ENCODE measurements at places on chromosomes 11 and 22.

GRCh38 chr11:6040874-6041273 lies 10.3 kb upstream of the OR56A1 start:
- DNase-seq, result no peak

DNA sequence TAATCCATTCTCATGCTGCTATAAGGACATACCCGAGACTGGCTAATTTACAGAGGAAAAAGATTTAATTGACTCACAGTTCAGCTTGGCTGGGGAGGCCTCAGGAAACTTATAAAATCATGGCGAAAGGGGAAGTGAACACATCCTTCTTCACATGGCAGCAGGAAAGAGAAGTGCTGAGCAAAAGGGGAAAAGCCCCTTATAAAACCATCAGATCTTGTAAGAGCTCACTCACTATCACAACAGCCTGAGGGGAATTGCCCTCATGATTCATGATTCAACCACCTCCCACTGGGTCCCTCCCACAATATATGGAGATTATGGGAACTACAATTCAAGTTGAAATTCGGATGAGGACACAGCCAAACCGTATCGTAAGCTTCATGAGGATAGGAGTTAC lies 3.8 kb upstream of the CYB5R2 start:
- DNase-seq, result no peak

GRCh38 chr11:113384551-113384950 lies 3.0 kb upstream of the ANKK1 start:
- peak; percentile 76 for DNase-seq

DNA sequence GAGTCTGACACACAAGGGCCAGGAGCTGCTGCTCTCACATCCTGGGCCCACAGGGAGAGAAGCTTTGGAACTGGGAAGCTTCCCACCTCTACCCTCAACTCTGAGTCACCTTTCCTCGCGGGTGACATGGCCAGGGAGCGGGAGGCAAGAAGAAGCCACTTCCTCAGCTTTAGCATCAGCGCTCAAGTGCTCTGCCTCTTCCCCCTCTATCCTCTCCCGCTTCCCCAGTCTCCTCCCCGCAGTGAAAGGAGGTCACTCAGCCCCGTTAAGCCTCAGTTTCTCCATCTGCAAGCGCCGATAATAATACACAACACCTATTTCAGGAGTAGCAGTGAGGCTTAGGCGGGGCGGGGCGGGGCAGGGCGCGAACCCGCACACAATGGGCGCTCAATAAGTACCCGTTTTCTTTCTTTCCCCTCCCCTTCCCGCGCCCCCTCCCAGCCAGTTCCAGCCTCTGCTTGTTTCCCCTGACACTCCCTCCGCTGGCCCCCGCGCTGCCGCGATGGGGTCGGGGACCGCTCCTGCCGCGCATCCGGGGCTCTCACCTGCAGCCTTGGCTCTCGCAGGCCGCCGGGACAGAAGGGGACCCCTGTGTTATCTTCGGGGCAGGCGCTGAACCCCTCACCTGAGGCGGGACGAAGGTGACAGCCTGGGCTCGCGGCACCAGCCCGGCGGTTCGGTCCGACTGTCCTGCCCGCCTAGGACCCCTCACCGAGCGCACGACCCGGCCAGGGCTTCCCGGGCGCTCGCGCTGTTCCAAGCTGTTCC lies 892 bp downstream of the GDPD5 start:
- peak; percentile 42 for DNase-seq

GRCh38 chr11:64233913-64234586 lies at the start of gene VEGFB:
VEGFB (plus strand) TSS chr11:64234584; CDS start chr11:64234834, 250 bp downstream.
- peak; percentile 69 for DNase-seq

- DNase-seq, result no peak
Measured at GRCh38 chr11:73962101-73962705, 11.4 kb downstream of the DNAJB13 start.

- no peak for DNase-seq
Measured at GRCh38 chr11:97201743-97202612, 812.2 kb downstream of the JRKL start.

GRCh38 chr11:114173843-114174242 lies 114.3 kb downstream of the ZBTB16 start:
- no peak for DNase-seq

DNA sequence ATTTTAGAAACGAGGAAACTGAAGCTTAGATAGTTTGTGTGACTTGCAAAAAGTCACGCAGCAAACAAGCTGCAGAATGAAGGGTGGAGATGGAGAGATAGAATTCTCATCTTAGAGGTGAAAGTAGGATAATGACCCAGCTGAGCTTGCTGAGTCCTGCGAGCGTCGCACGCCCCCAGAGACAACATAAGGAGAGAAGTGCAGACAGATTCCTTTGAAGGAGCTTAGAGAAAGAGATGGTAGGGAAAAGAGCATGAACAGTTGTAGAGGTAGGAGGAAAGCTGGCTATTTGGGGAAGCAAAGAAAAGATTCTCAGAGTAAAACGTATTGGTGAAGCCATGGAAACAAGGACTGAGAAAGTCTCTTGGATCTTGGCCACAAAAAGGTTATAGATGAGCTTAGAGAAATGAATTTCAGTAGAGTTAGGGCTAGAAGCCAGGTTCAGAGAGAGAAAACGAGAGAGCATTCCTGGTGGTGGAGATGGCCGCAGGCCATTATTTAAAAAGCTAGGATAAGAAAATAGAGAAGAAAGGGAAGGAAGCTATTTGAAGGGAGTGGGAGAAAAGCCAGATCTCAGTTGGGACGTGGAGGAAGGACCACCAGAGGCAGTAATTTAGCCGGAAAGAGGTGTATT lies 44.8 kb downstream of the FAM83F start:
- no peak for DNase-seq

DNA sequence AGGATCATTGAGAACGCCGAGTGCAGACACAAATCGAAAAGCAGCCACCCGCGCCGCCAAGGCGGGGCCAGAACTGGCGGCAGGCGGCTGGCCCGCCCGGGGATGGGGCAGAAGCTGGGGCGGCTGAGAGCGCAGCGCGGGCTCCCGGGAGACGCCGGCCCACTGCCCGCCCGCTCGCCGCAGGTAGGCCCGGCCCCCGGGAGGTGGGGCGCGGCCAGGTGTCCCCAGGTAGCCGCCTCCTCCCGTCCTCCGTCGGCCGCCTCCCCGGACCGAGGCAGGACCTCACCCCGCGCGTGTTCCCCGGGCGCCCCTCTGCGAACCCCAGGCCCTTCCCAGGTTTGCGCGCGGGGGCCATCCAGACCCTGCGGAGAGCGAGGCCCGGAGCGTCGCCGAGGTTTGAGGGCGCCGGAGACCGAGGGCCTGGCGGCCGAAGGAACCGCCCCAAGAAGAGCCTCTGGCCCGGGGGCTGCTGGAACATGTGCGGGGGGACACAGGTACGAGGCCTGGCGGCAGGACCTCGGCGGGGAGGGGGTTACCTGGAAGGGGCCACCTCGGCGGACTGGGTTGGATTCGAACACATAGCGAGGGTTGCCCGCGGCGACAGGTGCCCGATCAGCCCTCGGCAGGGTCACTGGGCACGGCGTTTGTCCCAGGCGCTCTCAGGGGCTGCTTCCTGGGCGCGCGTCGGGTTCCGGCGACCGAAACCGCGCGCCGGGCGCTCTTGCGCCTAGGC lies at the start of gene PRRG4:
PRRG4 (plus strand) TSS at position 248 of the 733 bp plus-strand sequence. CDS start 603 bp downstream, outside the sequence.
- peak; percentile 45 for DNase-seq

- DNase-seq, result no peak
Measured at GRCh38 chr11:134524896-134525845, 113.1 kb upstream of the B3GAT1 start.

DNA sequence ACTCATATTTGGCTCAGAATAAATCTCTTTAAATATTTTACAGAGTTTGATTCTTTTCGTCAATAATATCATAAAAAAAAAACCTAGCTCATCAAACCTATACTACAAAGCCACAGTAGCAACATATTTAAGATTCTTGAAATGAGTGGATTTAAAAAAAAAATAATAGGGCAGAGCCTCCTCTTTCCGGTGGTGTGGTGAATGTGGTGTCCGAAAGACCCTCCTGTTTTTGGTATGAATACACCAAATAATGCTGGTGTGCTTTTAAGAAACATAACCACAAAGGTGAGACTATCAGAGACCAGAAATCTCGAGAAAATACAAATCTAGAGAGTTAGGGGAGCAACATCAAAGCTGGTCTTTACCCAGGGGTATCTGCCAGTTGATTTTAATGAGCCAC lies 342.6 kb downstream of the TBC1D22A start:
- DNase-seq, result no peak

DNA sequence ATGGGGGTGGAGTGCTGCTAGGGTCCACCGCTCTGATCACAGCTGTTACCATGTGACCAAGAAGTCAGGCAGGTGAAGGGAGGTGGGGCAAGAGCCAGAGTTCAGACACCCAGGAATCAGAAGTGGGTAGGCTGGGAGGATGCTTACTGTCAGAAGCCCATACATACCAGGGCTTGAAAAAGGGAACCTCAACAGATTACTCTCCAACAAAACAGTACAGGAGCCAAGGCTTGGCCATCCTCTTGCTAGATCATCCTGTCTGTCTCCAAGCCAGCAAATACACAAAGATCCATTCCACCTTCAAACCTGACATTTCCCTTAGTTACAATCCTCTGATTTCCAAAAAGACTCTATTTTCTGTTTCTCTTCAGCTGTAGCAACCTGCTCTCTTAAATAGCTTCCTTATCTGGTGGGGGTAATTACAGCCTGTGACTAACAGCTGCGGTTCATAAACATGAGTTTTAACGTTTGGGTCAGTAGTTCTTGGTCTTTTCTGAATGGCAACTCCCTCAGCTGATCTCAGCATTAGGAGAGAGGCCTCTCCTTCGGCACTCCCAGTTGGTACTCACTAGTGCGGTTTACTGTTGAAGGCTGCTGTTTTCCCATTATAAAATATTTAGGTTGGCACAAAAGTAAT lies 31.1 kb upstream of the WT1 start:
- DNase-seq, result peak; percentile 60

DNA sequence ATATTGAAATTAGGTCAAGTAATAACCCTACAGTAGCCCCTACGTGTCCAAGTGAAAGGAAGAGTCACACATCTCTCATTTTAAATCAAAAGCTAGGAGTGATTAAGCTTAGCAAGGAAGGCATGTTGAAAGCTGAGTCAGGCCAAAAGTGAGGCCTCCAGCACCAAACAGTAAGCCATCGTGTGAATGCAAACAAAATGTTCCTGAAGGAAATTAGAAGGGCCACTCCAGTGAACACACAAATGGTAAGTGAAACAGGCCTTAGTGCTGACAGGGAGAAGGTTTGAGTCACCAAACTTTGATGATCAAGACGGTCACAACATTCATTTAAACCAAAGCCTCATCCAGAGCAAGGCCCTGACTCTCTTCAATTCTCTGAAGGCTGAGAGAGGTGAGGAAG lies 127.2 kb downstream of the SHANK2 start:
- no peak for DNase-seq

DNA sequence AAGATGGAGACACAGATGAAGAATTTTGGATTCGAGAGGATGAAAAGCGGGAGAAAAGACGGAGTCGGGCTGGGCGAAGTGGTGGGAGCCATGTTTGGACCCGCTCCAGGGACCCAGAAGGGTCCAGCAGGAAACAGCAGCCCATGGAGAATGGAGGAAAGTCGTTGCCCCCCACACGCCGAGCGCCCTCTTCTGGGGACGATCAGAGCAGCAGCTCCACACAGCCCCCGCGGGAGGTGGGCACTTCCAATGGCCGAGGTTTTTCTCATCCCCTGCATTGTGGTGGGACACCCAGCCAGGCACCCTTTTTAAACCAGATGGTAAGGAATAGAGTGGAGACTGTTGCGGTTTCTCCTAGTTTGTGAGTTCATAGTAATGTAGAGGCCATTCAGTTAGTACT lies 22.8 kb upstream of the SLC25A18 start:
- DNase-seq, result no peak

DNA sequence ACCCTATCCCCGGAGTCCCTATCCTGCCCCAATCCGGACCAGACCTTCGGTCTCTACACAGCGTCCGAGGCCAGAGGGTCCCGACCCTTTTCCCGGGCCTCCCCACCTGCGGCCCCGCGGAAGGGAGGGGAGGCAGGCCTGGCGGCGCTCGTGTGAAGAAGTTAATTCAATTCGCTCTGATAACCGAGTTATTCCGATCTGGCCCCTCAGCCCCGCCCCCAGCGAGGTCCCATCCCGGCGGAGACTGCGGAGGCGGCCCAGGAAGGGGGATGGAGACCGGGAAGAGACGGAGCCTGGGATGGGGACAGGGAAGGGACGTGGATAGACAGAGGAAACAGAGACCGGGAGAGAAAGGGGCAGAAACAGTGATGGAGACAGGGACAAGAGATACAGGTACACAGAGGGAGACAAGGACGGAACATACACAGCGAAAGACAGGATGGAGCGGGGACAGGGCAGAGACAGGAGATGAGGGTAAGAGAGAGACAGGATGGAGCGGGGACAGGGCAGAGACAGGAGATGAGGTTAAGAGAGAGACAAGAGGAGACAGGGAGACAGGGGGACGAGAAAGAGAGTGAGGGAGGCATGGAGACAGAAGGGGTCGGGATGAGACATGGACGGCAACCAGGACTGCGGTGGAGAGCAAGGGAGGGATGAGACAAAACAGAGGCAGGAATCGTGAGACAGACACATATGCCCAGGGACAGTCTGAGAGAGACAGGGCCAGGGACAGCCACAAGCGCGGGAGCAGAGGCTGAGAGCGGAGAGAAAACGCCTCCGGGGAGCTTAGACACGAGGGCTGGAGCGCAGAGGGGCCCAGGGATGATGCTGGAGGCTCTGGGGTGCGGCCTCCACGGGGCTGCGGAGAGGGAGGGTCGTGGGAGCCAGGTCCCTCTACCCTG lies 636 bp upstream of the PHOX2A start:
- no peak for DNase-seq

DNA sequence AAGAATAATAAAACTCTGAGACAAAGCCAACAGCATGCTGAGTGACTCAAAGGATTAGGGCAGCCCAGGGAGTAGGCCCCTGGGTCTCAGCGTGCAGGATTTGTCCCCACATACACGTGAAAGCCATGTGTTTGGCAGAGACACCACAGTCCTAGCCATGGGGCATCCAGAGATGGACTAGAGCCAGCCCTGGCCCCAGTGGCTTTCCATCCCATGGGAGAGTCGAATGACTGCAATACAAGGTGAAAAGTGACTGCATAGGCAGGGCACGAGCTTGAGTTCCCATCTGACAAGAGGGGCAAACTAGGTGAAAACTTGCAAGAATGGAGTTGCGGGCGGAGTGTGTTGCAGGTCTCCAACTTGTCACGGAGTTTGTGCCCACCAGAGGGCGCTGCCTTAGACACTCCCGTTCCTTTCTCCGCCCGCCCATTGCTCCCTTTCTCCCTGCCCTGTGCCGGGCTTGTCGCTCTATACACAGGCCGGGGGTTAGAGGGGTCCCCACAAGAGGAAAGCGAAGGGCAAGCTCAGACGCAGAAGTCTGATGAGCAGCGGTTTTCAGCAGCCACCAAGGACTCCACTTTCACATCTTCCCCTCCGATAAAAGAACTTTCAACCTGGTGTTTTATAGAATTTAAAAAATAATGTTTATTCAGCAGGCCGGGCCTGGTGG lies 24.2 kb downstream of the TSKU start:
- DNase-seq, result peak; percentile 75

DNA sequence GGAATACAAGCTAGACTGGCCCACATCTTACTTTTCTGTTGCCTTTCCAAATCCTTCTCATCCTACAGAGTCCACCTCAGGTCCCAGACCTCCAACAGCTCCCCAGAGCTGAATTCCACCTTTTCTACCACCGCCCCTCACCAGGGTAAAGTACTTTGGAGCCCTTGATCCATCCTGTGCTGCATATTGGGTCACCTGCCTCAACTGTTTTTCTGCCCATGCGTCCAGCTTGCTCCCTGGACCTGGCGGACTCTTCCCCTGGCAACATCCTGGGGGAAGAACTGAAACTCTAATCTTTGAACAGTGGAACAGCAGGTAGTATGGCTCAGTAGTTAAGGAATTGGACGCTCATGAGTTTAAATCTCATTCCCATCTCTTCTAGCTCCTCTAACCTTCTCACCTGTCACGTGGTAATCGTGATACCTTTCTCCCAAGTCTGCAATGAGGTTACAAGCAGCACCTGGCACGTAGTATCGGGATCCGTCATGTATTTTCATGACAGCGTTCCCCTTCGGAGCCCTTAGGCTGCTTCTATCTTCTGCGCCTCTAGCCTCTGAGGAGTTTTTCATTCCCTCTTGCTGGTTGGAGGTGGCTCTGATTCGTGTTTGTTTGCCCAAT lies 98.1 kb downstream of the CEP164 start:
- no peak for DNase-seq
